Progenitor cell of endocrine pancreas (in vitro differentiated cells): ENCODE measurements at places on chromosomes 1 and 21.

DNA sequence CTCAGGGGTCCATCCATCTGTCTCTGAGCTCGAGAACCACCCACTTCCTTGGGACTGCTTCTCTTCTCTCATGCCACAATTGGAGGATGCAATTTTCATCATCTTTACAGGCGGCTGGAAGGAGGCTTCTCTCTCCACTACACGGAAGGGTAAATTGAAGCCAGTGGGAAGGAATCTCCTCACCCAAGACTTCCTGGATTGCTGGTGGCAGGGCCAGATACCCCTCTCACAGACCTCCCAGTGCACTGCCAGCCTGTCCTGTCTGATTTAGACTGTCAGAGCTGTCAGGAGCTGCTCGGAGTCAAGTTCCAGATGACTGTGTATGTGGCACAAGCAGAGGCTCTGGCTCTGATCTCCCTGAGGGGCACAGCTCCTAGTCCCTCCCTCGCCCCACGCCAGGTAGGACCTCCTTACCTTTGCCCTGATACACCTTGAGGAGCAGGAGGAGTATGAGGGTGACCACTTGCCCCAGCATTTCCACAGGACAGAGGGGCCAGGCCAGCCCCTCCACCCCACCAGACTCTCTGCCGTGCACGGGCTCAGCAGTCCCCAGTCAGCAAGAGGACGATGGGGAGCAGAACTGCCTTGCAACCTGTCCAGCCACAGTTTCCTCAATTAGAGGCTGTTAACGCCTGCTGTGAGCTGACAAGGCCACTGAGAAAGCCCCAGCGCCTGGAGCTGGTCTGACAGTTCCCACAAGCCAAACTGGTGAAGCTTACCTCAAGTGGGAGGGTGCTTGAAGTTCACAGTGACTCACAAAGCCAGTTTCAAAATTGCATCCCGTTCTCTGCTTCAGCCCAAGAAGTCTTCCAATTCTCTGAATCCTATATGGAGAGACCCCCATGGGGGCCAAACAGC, at the start of gene CD244:
TSS of gene CD244 (minus strand) at position 685 of the 858 bp plus-strand sequence. CDS start at position 475, 210 bp downstream.
- no peak for DNase-seq

DNA sequence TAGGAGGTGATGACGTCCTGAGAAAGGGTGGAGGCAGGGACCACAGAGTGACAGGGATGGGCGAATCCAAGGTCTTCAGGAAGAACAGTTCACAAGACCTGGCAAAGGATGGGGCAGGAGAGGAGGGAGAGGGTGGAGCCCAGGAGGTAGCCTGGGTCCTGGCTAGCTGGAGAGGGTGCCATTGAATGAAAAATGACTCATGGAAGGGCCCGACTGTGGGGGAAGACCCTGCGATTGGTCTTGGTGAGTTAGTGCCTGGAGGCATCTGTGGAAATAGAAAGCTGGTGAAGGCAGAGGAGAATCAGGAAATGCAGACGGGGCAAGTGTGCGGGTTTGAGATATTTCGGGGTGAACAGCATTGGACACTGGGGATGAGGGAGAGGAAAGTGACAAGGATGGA, 60.3 kb upstream of the SLC45A1 start:
- DNase-seq = no peak

- DNase-seq = no peak
Measured at GRCh38 chr1:209748620-209749019, 7.2 kb upstream of the TRAF3IP3 start.

DNA sequence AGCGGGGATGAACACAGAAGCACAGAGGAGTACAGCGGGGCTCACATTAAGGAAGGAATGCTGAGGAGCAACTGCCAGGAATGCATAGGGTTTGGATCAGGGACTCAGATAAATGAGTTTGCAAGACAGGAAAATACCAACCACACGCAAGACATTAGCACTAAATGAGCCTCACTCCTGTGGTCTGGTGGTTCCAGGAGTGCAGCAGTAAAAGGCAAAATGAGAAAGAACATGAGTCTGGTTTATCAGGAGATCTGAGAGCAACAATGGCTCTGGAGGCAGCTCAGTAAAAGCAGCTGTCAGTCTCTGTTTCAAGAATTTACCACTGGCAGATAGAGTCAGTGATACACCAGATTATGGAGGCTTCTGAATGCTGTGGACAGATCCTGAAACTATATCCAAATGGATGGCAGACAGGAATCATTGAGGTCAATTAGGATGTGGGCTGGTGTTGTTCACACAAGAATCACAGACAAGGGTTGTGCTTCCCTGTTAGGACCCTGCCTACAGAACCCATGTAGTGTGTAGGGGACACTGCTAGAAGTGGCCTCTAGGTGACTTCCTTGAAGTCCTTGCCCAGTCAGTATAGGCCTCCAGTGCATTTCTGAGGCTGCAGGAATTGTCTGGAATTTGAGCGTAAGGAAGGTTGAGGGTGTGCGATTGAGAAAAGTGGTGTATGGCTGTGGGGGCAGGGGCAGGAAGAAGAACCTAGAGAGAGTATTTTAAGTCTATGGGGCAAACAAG, 50.3 kb downstream of the CASQ2 start:
- DNase-seq = no peak

DNA sequence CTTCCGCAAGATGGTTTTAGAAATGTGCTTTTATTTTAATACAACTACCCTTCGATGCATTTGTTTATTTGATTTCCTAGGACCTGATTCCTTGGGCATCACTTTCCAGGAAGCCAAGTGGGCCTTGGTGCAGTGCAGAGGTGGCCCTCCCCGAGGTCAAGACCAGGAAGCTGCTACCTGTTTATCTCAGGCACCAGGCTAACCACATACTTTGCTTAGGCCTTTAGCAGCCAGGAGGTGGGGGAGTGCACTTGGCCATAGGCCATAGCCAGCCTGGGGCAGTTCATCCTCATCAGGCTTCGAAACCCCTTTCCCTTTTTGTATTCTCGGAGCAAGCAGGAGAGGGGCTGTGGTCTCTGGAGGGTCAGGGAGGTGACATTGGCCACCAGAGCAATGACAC, 45.4 kb downstream of the SMYD2 start:
- no peak for DNase-seq

DNA sequence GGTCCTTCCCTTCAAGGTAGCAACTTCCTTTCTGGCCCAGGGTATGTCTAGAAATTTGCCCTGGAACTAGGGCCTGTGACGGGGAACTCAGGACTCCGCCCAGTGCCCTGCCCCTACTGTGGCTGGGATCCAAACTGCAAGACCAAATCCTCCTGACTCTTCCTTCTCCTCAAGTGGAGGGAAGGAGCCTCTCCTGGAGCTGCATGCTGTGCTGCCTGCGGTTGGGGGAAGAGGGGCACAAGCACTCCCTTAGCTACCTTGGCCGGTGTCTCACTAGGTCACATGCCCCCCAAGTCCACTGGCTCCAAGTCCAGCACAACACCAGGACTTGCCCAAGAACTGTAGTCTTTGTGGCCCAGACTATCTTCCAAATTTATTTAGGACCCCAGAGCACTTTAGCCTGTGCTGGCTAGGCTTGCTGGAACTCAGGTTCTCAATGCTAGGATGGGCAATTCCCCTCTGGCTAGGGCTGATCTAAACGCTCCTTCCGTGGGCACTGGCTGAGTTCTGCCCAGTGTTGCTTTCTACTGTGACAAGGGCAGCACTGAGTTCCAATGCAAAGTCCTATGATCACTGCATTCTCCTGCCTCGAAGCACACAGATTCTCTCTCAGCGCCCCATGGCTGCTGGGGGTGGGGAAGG, 12.2 kb downstream of the ADSS2 start:
- no peak for DNase-seq

GRCh38 chr21:41634211-41634694, 126.3 kb upstream of the TMPRSS2 start:
- no peak for DNase-seq

GRCh38 chr1:44802306-44803061, 2.3 kb downstream of the PLK3 start:
- no peak for DNase-seq

- no peak for DNase-seq
Measured at GRCh38 chr1:225685476-225686176, 32.7 kb upstream of the ENAH start.

GRCh38 chr1:84869720-84870119, 23.3 kb downstream of the LPAR3 start:
- no peak for DNase-seq

- DNase-seq = no peak
Measured at GRCh38 chr1:21149430-21149854, 27.3 kb downstream of the EIF4G3 start.

GRCh38 chr1:54421101-54421504, 14.9 kb upstream of the SSBP3 start:
- no peak for DNase-seq

GRCh38 chr1:204848579-204848978, 22.1 kb upstream of the NFASC start:
- no peak for DNase-seq
